ENCODE measurements at places on chromosomes 13 and 19.

DNA sequence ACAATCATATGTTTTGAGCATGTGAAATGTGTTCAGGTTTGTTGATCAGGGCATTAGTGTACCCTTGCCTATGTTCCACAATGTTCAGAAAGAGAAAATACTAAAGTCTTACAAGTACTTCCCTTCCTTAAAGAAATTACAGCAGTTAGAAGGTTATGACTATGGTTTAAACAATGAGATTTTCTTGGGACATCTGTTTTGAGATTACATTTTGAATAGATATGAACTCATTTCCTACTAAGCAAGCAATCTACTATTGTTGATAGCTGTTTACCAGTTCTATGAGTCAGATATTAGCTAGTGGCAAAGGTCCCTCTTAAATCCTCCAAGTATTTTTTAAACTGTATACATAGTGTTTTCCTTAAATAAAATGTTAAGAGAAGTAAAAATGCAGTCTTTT lies 241.3 kb downstream of the DACH1 start:
- no peak for DNase-seq

DNA sequence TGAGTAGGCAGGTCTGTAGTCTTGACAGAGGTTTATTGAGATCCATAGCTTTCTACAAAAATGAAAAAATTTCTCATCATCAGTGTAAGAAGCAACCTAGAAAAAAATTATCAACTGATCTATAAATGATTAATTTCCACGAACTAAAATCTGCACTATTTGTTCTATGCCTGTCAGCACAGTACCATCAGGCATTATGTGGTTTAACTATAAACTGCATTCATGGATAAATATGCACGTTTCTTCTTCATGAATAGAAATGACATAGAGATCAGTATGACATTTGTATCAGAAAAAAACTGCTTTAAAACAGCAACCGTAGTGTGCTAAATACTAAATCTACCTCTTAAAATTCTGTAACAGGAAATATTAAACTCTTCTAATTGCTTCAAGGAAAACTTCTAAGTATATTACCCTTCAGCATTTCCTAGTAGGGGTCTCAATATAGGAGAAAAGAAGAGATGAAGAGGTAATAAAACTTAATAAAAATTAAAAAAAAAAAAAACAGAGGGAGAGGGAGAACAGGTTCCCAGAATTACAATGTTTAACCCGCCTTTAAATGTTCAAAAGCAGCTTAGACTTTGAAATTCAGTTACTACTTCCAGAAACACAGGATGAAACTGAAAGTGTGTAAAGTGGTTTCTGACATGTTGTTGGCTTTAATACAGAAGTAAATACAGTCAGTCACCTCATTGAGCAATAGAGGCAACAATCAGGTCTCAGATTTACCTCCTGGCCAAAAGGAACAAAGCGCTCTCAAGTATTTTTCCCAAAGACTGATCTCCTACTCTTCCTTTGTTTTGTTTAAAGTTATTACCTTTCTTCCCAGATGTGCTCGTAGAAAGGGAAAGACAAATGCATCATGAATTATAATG lies 144.4 kb downstream of the DIAPH3 start:
- no peak for DNase-seq

DNA sequence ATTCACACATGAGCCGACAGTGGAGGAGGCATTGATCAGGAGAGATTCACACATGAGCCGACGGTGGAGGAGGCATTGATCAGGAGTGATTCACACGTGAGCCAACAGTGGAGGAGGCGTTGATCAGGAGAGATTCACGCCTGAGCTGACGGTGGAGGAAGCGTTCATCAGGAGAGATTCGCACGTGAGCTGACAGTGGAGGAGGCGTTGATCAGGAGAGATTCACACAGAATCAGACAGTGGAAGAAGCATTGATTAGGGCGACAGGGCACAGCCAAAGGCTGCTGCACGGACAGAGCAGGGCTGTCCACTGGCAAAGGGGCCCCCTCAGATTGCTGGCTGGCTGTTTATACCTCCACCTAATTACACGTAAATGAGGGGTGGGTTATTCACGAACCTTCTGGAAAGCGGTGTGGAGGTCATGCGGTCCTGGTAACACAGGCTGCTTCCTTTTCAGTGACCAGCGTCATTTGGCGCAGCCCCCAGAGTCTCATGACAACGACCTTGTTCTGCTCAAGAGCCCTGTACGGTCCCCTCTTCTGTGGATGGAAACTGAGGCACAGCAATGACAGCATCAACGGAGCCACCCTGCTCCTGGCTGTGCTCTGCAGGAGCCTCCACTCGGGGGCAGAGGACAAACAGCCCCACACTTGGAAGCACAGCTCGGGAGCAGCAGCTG lies 50.6 kb upstream of the GAS6 start:
- DNase-seq = peak; percentile 7

DNA sequence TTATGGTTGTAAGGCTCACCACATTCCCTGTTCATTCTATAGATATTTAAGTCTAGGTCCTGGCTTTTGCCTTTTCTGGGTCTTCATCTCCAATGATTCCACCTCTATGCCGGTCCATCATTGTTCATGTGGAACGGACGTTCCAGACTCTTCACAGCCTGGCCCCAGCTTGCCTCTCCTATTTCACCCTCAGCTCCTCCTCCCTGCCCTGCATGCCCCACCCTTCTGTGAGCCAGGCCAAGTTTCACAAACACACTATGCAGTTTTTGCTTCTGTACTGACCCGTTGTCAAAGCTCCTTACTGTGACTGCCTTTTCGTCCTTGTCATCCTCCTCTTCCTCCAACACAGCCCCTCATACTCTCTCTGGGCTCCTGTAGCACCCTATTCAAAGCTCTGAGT lies 31.3 kb downstream of the TEX26 start:
- no peak for DNase-seq

DNA sequence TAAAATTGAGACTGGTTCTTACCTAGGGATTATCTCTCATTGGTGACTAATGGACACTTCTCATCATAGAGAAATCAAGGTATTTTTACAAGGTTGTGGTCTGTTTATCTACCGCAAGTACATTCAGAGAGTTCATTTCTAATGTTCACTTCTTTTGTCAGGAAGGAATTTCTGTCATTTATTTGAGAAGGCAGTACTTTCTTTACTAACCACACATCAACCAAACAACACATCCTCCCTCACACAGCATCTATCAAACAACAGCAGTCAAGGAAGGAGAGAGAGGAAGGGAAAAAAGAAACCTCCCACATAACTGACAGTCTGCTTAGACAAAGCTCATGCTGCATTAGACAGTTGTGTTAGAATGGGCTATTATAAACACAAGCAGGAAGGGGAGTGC lies 182.3 kb upstream of the KLF12 start:
- no peak for DNase-seq

GRCh38 chr19:35176181-35176570 lies 21.6 kb downstream of the FXYD5 start:
- no peak for DNase-seq

- DNase-seq = no peak
Measured at GRCh38 chr13:40565282-40566148, 100.9 kb downstream of the FOXO1 start.

- no peak for DNase-seq
Measured at GRCh38 chr13:23467932-23468278, 34.4 kb upstream of the SACS start.

DNA sequence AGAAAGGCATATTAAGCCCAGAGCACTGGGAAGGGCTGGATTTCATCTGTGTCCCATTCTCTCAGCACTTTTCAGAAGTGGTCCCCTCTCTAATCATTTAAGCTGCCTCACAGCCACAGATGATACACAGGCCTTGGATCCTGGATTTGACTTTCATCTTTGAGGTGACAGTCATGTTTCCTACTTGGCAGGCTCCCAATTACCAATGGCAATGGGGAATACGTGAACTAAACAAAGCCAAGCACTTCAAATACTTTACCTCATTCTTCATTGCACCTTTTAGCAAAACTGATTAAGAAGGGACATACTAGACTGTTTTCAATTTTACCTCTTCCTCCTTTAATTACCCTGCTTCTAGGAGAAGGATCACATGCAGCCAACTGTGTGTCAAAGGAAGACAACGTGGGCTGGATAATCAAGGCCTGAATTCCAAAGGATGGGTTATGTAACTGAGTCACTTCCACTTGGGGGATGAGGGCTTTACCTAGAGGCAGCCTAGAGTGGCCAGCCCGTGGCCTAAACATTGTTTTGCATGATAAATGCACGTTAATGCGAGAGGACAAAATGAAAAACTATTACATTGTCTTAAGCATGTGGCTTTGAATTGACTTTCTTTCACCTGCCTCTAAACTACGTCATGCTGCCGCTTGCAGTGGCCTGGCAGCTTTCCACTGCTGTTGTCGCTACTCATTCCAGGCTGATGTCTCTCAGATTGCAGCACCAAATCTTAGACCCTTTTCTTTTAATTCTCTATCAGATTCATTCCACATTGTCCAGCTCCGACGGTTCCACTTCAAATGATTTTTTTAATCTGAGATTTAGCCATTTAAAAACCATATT lies 95.0 kb downstream of the KCTD12 start:
- DNase-seq = no peak

DNA sequence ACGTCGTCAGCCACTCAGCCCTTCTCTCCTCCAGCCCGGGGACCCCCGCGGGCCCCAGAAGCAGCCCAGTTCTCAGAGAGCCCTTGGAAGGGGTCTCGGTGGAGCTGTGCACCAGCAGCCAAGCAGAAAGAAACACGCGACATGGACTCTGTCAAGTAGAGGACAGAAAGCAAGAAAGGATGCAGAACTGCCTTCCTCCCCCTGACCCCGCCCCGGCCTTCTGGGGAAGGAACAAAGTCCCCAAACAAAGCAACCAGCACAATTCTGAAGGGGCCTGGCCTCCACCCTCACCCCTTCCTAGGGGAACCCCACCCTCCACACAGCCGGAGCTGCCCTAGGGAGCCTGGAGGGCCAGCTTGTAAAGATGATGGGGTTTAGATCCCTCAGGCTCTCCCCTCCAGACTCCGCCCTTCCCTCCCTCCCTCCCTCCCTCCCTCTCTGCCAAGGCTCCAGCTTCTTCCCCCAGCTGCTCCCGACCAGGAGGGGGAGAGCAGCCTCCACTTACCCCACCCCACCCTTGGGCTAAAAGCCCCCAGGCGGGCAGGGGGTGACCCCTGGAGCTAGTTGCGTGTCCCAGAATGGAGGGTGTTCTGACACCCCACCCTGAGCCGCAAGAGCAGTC lies 7.8 kb downstream of the LYL1 start:
- no peak for DNase-seq

- no peak for DNase-seq
Measured at GRCh38 chr13:33092073-33092987, 76.1 kb downstream of the KL start.

DNA sequence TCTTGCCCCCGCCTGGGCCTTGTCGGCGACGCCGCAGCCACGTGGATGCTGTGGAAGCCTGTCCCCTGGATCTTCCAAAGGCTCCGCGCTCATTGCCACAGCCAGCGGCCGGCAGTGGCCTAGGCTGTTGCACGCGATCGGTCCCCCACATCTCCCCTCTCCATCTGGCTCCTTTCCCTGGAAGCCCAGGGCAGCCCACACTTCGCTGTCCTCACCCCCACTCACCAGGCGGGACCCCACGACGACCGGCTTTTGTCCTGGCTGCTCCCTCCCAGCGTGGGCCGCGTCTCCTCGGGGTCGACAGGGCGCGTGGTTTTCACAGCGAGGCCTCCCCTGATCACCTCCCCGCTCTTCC lies 605 bp upstream of the TEX30 start:
- no peak for DNase-seq

DNA sequence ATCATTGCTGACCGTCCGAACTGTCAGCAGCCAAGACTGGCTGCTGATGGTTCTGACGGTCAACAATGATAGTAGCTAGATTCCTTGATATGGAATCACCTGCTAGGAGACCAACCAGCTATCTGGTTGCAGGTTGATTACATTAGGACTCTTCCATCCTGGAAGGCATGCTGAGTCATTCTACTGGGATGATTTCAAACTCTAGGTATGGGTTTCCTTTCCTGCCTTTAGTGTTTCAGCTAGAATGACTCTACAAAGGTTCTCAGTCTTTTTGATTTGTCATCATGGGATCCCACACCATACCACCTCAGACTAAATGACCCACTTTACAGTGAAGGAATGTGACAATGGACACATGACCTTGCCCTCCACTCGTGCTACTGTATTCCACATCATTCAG lies 138.1 kb upstream of the KL start:
- DNase-seq = no peak

DNA sequence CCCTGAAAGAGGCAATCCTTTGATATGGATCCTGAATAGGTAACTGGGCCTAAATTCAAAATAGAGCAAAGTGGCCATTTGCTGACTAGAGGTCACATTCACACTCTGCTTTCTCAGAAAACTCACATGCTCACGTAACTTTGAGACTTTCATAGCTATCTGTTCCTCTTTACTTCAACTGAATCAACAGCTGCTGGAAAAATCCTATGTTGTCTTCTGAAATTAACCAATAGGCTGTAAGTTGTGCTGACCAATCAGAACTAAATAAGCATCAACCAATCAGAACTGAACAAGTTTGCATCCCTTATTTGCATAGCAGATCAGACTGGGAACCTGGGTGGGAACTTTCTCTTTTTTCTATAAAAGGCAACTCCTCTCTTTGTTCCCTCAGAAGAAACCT lies 24.0 kb upstream of the TBC1D4 start:
- DNase-seq = no peak

GRCh38 chr13:46721054-46721453 lies 75.9 kb downstream of the ESD start:
- peak; percentile 50 for DNase-seq

- no peak for DNase-seq
Measured at GRCh38 chr13:26379831-26380230, 125.9 kb downstream of the CDK8 start.

DNA sequence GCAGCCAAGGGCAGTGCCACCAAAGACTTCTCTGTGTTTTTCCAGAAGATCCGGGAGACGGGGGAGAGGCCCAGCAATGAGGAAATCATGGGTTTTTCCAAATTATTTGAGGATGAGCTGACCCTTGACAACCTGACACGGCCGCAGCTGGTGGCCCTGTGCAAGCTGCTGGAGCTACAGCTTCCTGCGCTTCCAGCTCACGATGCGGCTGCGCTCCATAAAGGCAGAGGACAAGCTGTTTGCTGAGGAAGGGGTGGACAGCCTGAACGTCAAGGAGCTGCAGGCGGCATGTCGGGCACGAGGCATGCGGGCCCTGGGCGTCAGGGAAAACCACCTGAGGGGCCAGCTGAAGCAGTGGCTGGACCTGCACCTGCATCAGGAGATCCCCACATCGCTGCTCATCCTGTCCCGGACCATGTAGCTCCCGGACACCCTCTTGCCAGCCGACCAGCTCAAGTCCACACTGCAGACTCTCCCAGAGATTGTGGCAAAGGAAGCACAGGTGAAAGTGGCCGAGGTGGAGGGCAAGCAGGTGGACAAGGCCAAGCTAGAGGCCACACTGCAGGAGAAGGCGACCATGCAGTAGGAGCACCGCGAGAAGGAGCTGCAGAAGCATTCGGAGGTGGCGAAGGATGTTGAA lies 11.7 kb downstream of the ZSCAN1 start:
- DNase-seq = no peak

DNA sequence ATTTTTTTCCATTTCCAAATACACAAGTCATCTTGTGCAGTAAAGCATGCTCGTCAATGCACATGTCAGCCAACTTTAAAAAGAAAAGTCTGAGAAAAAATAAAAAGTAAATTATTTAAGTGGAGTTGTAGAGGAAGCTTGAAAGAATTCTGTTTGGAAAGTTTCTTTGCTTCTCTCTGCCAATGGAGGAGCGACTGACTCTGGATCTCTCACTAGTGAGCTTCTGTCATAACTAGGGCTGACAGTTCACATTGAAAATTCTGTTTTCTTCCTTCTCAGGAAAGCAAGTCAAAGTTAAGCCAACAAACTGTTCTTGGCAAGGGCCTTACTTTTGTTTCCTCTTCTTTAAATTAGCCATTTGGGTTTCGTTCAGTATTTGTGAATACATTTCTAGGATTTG lies 298.2 kb downstream of the POU4F1 start:
- DNase-seq = no peak
